ENCODE measurements at places on chromosomes 7 and 10.

- no peak for DNase-seq
Measured at GRCh38 chr7:30869794-30870611, 41.6 kb upstream of the AQP1 start.

GRCh38 chr7:69169386-69169785 is 428.9 kb upstream of the AUTS2 start:
- no peak for DNase-seq

GRCh38 chr7:120842121-120842621 is 15.8 kb downstream of the TSPAN12 start:
- DNase-seq: no peak

- DNase-seq: no peak
Measured at GRCh38 chr7:150400008-150400787, 21.1 kb downstream of the ZNF775 start.

DNA sequence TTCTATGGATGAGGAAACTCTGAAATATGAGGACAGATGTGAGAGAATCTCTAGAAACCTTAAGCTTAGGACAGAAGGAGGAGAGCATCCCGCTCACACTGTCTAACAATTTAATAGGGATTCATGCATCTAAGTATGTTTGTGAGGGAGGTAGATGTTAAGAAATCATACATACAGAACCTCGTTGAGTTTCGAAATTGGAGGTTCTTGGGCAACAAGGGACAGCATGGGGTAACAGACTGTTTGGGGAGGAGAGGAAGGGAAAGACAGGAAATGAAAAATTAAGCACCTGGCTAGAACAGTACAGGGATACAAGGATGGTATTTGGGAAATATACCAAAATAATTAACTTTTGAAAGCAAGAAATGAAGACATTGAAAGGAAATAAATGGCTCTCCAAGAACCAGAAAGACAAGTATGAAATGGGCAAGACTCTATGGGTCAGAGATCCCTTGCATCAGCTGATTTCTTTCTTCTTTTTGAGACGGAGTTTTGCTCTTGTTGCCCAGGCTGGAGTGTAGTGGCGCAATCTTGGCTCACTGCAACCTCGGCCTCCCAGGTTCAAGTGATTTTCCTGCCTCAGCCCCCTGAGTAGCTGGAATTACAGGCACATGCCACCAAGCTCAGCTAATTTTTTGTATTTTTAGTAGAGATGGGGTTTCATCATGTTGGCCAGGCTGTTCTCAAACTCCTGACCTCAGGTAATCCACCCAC is 207.9 kb downstream of the CTNNA3 start:
- DNase-seq: no peak

DNA sequence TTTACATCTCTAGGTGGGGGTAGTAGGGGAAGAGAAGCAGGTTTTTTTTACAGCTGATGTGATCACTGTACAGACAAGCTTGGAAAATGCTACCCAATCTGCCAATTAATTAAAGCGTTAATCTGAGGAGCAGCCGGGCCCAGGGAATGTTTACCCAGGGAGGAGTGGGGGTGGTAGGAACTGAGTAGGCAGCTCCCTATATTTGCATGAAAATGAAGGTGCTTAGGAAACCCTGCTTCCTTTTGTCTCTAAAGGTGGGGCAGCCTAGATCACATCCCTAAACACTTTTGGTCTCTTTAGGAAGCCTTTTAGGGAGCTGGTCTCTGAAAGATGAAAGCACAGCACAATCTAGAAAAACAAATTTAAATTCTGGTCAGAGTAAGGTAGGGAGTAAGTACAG is 53.0 kb upstream of the NFKB2 start:
- DNase-seq: no peak

GRCh38 chr7:107743567-107744344 is at the start of gene CBLL1:
Gene CBLL1 (plus strand): TSS chr7:107744142. CDS start chr7:107744164, 22 bp downstream.
- peak; percentile 79 for DNase-seq

DNA sequence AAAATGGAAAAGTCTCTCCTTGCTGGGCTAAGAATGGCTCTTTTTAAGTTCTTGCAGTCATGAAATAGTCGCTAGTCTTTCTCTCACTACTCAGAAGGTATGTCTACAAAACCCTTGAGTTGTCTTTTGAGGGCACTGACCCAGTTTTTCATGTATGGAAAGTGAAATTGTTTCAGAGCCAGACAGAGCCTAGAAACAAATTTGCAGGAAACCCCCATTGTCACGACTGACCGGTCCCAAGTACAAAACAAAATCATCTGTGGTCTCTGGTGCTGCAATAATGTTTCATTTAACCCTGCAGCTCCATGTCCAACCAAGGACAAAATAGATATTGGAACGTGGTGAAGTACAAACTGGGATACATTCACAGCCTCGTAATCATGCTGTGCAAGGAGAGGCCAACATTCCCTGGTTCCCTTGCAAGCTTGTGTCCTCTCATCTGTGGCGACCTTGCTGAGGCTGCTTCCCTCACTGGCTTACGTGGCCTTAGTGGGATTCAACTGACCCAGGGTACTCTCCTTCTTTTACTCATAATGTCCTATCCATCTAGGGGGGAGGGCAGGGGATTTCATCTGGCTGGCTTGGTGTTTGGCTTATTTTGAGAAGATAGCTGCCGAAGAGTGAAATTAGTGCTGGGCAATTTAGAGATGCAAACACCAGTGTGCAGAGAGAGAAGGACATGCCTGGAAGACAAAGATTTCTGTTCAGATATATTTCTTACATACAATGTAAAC is 172.5 kb downstream of the IPMK start:
- no peak for DNase-seq

DNA sequence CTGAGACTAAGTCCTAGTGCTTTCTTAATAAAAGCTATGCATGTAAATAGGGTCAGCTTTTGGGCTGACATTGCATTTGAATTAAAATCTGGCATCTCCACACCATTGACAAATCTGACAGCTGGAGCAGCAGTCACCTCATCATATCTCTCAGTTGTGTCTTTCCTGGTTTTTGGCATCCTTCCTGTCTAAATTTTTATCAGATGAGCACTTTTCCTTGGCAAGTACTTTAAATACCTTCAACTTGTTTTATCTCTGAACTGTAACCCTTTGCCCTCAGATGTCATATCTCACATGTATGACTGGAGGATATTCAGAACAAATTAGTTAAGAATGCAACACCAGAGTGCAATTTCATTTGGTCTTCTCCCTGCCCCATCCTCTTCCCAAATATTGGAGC is 1066.2 kb downstream of the LRMDA start:
- DNase-seq: no peak

DNA sequence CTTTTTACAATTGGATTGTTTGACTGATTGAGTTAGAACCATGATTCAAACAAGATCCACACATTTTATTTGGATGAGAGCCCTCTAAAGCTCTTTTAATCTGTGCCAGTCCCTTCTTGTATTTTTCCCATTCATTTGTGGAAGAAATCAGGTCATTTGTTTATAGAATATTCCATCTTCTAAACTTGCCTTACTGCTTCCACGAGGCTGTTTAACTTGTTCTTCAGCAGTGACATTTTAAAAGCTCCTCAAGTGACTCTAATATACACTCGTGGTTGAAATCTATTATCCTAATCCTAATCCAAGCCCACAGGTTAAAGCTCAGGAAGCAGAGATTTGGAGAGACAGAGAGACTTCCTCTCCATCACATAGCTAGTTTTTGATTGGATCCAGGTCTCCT is 155.4 kb upstream of the SVIL start:
- no peak for DNase-seq

DNA sequence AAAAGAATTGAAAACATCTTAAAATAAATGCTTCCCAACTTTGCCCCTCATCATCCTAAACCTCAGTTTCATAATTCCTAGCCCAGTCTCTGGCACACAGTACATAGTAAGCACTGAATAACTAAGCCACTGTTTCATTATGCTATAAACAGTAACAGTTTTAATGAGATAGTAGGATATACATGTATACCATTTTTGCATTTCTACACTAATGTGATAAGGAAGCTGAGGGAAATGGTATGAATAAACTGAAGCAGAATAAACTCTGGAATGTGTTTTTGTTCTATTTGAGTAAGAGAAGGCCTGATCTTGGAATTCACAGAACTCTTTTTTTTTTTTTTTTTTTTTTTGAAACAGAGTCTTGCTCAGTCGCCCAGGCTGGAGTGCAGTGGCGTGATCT is 8.8 kb downstream of the NAPEPLD start:
- DNase-seq: no peak

DNA sequence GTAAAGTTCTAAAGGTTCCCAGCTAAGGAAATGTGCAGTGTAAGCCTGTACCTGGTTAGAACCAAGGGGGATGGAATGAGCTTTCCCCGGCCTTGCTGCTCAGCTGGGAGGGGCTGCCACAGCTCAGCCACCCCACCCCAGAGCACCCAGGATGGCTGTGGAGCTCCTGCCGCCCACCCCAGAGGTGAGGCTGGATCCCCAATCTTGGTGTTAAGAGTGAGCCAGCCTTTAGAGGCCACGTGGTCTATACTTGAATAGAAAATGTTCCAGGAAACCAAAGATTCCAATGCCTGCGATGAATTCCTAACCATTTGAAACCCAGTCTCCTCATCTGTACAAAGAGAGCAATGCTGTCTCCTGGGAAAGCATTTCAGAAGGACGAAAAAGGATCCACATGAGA is 16.5 kb downstream of the DIP2C start:
- DNase-seq: no peak

DNA sequence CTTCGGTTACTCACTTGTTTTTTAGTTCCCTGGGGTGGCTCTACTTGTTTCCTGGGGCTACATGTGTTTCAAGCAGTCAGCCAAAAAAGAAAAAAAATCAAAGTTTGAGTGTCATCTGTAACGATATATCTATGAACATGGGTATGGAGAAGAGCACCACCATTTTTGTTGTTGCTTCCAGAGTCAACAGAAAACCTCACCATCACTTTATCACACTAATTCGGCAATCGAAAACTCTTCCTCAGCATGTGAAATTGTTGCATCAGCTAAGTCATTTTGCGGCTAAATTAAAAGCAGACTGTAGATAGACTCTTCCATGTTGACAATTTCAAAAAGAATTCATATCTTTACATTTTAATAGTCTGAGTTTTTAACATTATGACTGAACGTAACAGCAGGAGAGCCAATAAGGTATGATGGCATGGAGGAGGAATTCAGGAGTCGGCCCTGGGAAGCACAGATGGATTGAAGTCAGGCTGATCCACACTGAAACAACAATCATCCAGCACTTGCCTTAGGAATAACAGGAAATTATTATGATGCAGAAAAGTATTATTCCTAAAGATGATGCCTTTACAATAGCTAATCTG is 455.7 kb upstream of the KLF6 start:
- no peak for DNase-seq

DNA sequence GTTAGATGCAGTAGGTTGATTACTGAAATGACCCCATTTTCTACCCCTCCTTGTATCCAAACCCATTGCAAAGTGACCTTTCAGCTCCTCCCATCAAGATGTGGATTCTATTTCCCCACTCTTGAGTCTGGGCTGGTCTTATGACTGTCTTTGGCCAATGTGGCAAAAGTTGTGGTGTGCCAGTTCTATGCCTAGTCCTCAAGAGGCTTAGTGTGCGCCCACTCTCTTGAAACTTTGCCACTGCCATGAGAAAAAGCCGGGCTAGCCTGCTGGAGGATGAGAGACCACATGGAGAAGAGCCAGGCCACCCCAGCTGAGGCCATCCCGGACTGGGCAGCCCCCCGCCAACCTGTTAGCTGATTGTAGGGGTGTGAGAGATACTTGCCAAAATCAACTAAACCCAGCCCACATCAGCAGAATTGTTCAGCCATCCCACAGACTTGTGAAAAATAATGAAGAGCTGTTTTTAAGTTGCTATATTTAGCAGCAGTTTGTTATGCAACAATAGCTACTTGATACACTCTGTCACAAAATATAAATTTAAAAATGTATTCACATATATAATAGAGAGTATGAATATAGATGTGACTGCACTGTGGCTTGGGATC is 131.0 kb upstream of the PALS2 start:
- DNase-seq: no peak

- DNase-seq: no peak
Measured at GRCh38 chr10:121469797-121470606, 128.2 kb downstream of the FGFR2 start.

GRCh38 chr7:43844257-43844656 is 25.1 kb downstream of the MRPS24 start:
- DNase-seq: no peak

GRCh38 chr10:47285381-47286115 is 14.4 kb upstream of the GDF10 start:
- DNase-seq: no peak

DNA sequence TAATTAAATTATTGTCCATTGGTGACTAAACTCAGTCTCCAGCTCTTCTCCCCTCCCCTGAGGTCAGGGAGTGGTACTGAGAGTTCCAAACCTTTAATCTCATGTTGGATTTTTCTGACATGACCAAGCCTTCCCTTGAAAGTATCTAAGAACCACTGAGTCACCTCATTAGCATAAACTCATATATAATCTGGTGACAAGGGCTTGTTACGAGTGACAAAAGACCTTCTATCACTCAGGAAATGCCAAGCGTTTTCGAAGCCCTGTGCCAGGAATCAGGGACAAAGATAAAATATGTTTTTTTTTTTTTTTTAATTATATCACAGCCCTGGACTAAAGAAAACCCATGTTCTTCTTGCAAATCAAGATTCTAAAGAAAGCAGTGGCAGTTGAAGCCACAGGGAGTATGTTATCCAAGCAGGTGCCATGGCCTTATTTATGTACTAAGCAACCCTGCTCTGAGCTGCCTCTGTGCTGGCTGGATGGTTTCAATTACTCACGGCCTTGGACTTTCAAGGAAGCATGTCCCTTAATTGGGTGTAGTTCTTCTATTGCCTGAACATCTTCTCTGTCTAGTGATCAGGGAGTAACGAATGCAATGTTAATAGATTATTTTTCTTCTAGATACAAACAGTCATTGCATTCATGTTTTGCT is 169.0 kb upstream of the PRKCQ start:
- no peak for DNase-seq

DNA sequence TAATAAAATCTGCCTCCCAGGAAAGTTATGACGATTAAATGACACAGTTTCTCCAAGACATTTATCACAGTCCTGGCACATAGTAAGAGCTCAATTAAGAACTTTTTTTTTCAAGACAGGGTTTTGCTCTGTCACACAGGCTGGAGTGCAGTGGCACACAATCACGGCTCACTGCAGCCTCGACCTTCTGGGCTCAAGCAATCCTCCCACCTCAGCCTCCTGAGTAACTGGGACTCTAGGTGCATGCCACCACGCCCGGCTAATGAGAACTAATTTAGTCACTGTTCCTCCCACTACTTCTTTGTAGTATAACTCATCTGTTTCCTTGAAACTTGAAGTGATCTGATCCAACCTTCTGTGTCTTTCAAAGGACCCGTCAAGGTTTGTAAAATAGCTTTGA is 42.2 kb upstream of the MXI1 start:
- DNase-seq: no peak

- peak; percentile 29 for DNase-seq
Measured at GRCh38 chr10:72243822-72244437, 27.9 kb upstream of the ASCC1 start.

GRCh38 chr7:80127412-80128160 is 7.0 kb upstream of the GNAI1 start:
- no peak for DNase-seq

- DNase-seq: no peak
Measured at GRCh38 chr7:13312307-13312706, 624.9 kb downstream of the ARL4A start.

DNA sequence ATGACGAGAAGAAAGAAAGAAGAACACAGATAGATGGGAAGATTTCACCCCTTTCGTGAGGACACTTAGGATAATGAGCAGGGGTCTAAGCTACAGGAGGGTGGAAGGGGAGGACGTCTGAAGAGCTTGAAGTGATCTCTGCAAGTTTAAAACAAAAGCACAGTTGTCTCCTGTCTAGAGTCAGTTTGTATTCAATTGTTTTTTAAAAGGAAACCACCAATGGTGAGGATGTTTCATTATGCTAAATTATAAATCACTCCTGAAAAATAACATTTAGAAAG is 85.9 kb downstream of the ADAM12 start:
- no peak for DNase-seq

- DNase-seq: no peak
Measured at GRCh38 chr7:115911465-115911864, 119.1 kb downstream of the TFEC start.
